IMR-90 (cell line): ENCODE measurements at places on chromosomes 6 and 20. TPM values are rescaled to one million over a fixed set of nuclear protein-coding genes. Genes with fewer than 3 reads are reported as not detected.
A peak's percentile ranks its signal among the peaks of the same experiment; 100 is the strongest.

DNA sequence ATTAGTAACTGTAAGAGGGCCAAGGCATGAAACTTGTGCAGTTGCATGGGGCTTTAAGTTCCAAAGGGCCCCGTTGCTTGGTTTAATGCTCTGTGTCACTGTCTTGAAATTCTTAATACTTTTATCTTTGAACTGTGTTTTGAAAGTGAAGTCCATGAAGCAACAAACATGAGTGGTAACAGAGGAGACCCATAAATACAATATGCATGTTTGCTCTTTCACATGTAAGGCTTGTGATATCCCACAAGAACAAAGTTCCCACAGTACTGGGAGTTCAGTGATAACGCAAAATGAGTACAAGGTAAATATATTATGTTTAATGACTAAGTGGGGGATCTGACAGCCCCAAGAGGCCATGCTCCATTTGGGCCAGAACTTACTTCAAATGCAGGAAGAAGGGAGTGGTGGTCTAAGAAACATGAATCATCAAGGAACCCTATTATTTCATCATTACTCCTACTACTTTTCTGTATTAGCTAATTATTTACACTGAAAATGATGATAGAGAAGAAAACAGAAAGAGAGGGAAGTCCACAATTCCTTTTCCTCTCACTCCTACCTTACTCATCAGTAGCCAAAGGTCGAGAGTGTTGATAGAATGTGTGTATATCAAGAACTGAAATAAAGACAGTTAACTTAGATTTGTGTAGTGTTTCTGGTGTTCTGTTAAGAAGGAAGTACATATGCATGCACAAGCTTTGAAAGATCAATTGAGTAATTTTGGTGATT lies 157.3 kb downstream of the PHF3 start:
- H3K36me3 ChIP-seq = no peaks in the 10 kb centered on the region
- H3K27me3 ChIP-seq = no peaks in the 10 kb centered on the region
- peaks cover 1% of the 10 kb centered on the region; the same call in 1 of the 2 replicates for H3K4me1 ChIP-seq
- no peak overlapping the region for H3K4me3 ChIP-seq
- no peak for DNase-seq

GRCh38 chr6:130781557-130781956 lies 45.6 kb upstream of the SMLR1 start:
- peaks cover 2% of the 10 kb centered on the region; the same call in 1 of the 2 replicates for H3K4me1 ChIP-seq
- DNase-seq = no peak

DNA sequence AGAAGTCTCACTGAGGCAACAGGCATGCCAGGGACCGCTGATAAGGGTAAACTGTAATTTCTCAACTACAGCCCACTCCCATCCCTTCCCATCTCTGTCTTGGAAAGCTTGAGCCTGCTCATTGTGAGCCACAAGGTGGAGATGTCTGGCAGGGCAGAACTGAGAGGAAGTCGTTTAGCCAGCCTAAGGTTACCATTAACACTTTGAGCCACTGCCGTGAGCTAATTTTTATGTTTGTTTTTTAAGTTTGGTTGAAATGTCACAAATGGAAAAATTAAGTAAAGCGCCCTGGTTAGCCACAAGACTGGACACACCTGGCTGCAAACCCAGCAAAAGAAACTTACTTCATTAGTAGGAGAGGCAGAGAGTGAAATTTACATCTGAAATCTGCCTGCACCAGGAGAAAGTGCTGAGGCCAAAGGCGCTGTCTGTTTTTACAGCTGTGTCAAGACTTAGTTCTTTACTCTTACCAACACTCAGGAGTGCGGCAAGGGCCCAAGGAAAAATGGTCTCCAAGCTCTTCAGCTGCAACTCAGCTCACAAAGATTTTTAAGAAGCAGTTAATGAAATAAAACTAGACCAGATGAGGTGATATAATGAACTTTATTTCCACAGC lies 50.0 kb upstream of the FAM83C start:
- H3K27me3 ChIP-seq = no peaks in the 10 kb centered on the region
- H3K4me3 ChIP-seq = no peak overlapping the region
- no peak overlapping the region for H3K27ac ChIP-seq
- H3K36me3 ChIP-seq = peaks cover 11% of the 10 kb centered on the region
- H3K4me1 ChIP-seq = peaks cover 30% of the 10 kb centered on the region

DNA sequence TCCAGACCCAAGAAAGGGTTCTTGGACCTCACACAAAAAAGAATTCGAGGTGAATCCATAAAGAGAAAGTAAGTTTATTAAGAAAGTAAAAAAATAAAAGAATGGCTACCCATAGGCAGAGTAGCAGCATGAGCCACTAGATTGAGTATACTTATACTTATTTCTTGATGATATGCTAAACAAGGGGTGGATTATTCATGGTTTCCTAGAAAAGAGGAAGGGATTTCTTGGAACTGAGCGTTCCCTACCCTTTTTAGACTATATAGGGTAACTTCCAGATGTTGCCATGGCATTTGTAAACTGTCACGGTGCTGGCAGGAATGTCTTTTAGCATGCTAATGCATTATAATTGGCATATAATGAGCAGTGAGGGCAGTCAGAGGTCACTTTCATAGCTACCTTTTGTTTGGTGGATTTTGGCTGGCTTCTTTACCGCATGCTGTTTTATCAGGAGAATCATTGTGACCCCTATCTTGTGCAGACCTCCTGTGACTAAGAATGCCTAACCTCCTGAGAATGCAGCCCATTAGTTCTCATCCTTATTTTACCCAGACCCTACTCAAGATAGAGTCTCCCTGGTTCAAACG lies 44.3 kb downstream of the TENT5A start:
- no peaks in the 10 kb centered on the region; the same call in 1 of the 2 replicates for H3K4me1 ChIP-seq
- DNase-seq = no peak
- no peak overlapping the region for H3K4me3 ChIP-seq
- H3K27ac ChIP-seq = no peak overlapping the region
- H3K36me3 ChIP-seq = no peaks in the 10 kb centered on the region
- no peaks in the 10 kb centered on the region for H3K27me3 ChIP-seq

DNA sequence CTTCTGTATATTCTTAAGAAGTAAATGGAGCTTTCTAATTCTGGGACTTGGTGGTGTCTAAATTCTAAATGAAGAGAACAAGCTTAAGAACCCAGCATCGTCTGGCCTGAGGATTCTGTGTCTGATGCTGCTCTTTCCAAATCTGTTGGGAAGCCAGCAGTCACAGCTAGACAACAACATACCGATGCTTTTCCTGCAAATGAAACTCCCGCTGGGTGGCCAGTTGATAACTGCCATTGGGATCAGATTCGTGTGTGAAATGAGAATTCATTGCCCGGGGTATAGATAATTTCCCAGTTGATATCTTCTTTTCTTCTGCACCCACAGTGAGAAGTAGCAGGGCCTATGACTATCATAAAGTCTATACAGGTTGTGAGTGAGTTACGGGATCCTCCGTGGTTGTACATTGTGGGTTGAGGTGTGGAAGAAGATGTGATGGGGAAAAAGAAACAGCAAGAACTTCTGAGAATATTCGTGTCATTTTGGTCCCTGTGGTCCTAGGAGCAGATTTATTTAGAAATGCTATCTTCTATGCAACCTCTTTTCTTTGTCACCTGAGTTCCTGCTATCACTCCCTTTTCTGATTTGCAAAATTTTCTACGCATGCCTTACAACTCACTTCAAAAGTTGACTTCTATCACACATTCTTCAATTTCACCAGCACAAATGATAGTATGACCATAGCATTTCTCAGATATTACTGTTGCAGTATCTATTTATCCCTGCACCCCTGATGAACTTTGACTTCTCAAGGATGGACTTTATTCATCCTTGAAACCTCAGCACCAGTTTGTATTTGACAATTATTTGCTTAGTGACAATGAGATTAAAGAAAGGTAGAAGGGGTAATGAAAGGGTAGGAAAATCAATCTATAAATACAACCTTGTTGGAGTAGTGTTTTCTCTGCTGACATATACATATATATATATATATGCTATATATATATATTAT lies 10.4 kb downstream of the NOX3 start:
- 0 out of 2 replicates have a peak, but pooled peaks cover 1% of the 10 kb centered on the region for H3K4me1 ChIP-seq
- no peak overlapping the region for H3K27ac ChIP-seq
- no peak for DNase-seq
- H3K36me3 ChIP-seq = no peaks in the 10 kb centered on the region
- H3K27me3 ChIP-seq = no peaks in the 10 kb centered on the region

Gene PLAGL1
- total RNA-seq = 15.3 and 23.3 TPM in 2 replicates

- peaks cover 23% of the 10 kb centered on the region for H3K4me1 ChIP-seq
- no peaks in the 10 kb centered on the region for H3K27me3 ChIP-seq
- H3K27ac ChIP-seq = peak overlapping the region; percentile 32
- no peak overlapping the region for H3K4me3 ChIP-seq
- no peak for DNase-seq
Measured at GRCh38 chr20:50695135-50695872, 4.0 kb upstream of the RIPOR3 start.

- no peaks in the 10 kb centered on the region for H3K36me3 ChIP-seq
- H3K4me3 ChIP-seq = no peak overlapping the region
- no peaks in the 10 kb centered on the region for H3K27me3 ChIP-seq
- H3K4me1 ChIP-seq = peaks cover 4% of the 10 kb centered on the region
- H3K27ac ChIP-seq = no peak overlapping the region
Measured at GRCh38 chr6:108850669-108851465, 2.6 kb downstream of the ARMC2 start.

Gene PLN
- under 0.01 TPM in 2 replicates for total RNA-seq

DNA sequence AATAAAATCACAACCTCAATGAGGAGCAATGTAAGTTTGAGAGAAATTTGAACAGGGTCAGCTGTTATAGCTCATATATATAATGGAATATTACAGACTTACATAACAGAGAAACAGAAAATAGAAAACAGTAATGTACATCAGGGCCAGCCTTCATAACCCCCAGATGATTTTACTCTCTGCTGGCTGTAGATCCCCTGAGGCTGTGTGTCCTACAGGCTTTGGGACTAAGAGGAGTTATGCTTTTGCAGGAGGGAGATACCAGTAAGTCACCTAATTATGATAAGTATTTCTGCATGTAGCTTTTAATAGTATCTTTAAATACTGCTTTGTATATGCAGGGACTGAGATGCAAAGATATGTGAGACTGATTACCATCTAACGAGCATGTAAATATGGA lies 105.8 kb upstream of the ASCC3 start:
- DNase-seq = no peak
- no peaks in the 10 kb centered on the region for H3K36me3 ChIP-seq
- no peaks in the 10 kb centered on the region for H3K4me1 ChIP-seq
- no peak overlapping the region for H3K27ac ChIP-seq

DNA sequence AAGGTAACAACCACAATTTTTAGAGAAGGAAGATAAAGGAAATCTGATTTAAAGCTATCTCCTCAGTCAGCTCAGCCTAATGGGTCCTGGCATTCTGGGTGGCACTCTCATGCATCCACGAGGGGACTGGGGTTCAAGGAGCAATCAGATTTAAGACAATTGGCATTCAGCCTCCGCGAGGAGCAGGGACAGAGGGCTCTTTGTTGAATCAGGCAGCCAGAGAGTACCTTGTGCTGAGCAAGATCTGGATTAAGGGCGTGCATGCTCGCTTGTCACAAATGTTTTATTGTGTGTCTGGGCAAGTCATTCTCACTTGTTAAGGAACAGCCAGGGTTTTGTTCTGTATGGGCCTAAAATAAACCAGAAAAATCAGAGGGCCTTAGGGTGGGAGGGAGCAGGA lies 475.3 kb upstream of the NRSN1 start:
- no peak overlapping the region for H3K4me3 ChIP-seq
- H3K4me1 ChIP-seq = no peaks in the 10 kb centered on the region
- H3K27ac ChIP-seq = no peak overlapping the region

GRCh38 chr6:110529355-110529754 lies 52.9 kb upstream of the SLC22A16 start:
- H3K36me3 ChIP-seq = no peaks in the 10 kb centered on the region
- H3K4me3 ChIP-seq = no peak overlapping the region
- DNase-seq = peak; percentile 85
- peak overlapping the region; percentile 73 for H3K27ac ChIP-seq

Gene KIAA1755
- 2.2 and 2.5 TPM in 2 replicates for total RNA-seq

GRCh38 chr6:83226517-83226916 lies 33.4 kb downstream of the RWDD2A start:
- no peaks in the 10 kb centered on the region for H3K27me3 ChIP-seq
- no peak overlapping the region for H3K27ac ChIP-seq
- peaks cover 2% of the 10 kb centered on the region; the same call in 1 of the 2 replicates for H3K36me3 ChIP-seq
- no peak overlapping the region for H3K4me3 ChIP-seq

DNA sequence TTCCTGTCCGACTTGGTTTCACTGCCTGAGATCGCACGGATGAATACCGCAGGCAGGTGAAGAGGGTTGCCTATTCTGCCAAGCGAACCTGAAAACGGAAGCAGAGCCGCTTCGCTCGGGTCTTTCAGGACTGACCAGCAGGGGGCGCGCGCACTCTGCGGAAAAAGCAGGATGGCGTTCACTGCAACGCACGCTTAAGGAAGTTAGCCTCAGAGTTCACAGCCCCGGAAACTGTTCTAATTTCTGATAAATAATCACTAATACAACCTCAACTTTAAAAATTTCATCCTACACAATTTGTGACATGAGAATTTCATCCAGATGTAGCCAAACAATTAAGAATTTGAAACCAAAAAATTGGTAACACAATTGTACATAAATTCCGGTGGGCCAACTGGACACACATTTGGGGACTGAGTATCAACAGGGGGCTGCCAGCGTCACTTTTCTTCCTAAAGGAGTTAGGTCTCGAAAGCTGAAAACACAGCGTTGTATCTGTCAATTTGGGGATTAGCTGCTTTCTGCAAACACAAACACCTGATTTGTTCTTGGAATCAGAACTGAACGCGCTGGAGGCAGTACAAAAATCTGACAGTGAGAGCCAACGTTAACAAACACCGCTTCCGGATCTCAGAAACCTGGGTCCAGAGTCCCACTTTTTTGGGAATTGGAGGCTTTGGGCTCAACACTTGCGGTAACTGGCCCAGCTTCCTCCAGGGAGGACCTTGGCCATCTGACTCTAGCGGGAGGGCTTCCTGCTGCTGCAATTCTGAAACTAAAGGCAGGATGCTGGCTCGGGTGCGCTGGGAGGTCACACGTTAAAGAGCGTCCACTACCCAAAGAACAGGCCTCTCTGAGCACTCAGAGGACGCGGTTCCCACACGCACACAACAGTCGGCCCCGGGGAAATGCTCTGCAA lies 8.8 kb downstream of the PXDC1 start:
- peaks cover 39% of the 10 kb centered on the region for H3K4me1 ChIP-seq
- peak; percentile 72 for DNase-seq
- H3K27me3 ChIP-seq = no peaks in the 10 kb centered on the region
- H3K36me3 ChIP-seq = peaks cover 15% of the 10 kb centered on the region

Gene MDC1
- total RNA-seq = 3.6 and 4.5 TPM in 2 replicates

GRCh38 chr20:51037532-51038115 lies 14.7 kb upstream of the KCNG1 start:
- no peak for DNase-seq
- no peak overlapping the region for H3K4me3 ChIP-seq
- no peaks in the 10 kb centered on the region for H3K36me3 ChIP-seq
- H3K4me1 ChIP-seq = peaks cover 8% of the 10 kb centered on the region
- no peak overlapping the region for H3K27ac ChIP-seq
- H3K27me3 ChIP-seq = no peaks in the 10 kb centered on the region; the same call in 1 of the 2 replicates

GRCh38 chr6:165863801-165864200 lies 200.8 kb upstream of the PDE10A start:
- no peaks in the 10 kb centered on the region for H3K36me3 ChIP-seq
- peak; percentile 14 for DNase-seq
- no peak overlapping the region for H3K27ac ChIP-seq
- no peak overlapping the region for H3K4me3 ChIP-seq

GRCh38 chr6:41272591-41273240 lies 13.8 kb downstream of the TREM1 start:
- H3K27me3 ChIP-seq = peaks cover 14% of the 10 kb centered on the region
- no peak overlapping the region for H3K4me3 ChIP-seq
- no peaks in the 10 kb centered on the region for H3K36me3 ChIP-seq
- no peaks in the 10 kb centered on the region for H3K4me1 ChIP-seq
